CD4-positive, alpha-beta memory T cell (primary cell): ENCODE measurements at places on chromosomes 5 and 9.

- H3K27me3 ChIP-seq = no peaks in the 10 kb centered on the region
- H3K4me1 ChIP-seq = no peaks in the 10 kb centered on the region
- H3K27ac ChIP-seq = no peak overlapping the region
- DNase-seq = no peak
Measured at GRCh38 chr5:34686762-34687268, 30.7 kb downstream of the RAI14 start.

- H3K4me3 ChIP-seq = no peak overlapping the region
- H3K27me3 ChIP-seq = no peaks in the 10 kb centered on the region
- H3K36me3 ChIP-seq = no peaks in the 10 kb centered on the region
- no peak overlapping the region for H3K27ac ChIP-seq
Measured at GRCh38 chr5:103605277-103605676, 42.7 kb upstream of the NUDT12 start.

DNA sequence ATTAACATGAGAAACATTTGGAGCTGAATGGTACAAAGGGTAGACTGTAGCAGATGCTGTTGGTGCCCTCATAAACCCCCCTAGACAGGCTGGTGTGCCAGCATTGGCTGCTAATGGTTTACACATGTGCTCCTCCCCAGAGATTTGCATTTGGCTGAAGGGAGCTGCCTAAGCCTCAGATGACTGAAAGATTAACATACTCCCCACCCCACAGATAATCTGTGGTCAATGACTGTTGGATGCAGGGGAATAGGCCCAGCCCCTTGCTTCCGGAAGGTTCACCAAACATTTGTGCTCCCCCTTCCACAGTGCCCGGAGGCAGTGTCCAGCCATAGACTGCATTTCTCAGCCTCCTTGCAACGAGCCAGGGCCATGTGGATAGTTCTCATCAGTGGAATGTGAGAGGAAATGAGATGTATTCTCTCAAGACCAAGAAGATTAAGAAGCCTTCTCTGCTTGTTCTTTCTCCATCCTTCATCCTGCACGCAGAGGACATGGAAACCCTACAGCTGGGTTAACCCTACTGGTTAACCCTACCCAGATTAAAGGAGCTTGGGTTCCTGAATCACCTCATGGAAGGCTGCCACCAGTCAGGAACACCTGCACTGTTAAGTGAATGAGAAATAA, 79.6 kb downstream of the PHAX start:
- no peaks in the 10 kb centered on the region for H3K4me1 ChIP-seq
- H3K4me3 ChIP-seq = no peak overlapping the region
- no peaks in the 10 kb centered on the region for H3K27me3 ChIP-seq
- no peak for DNase-seq
- H3K36me3 ChIP-seq = no peaks in the 10 kb centered on the region

GRCh38 chr5:79816014-79816413, 126.4 kb downstream of the CMYA5 start:
- no peak overlapping the region for H3K4me3 ChIP-seq
- no peak overlapping the region for H3K27ac ChIP-seq
- no peak for DNase-seq
- no peaks in the 10 kb centered on the region for H3K36me3 ChIP-seq
- no peaks in the 10 kb centered on the region for H3K4me1 ChIP-seq
- H3K27me3 ChIP-seq = peaks cover 7% of the 10 kb centered on the region

- H3K36me3 ChIP-seq = no peaks in the 10 kb centered on the region
- no peak for DNase-seq
- H3K4me3 ChIP-seq = no peak overlapping the region
- H3K4me1 ChIP-seq = no peaks in the 10 kb centered on the region
- no peaks in the 10 kb centered on the region for H3K27me3 ChIP-seq
Measured at GRCh38 chr5:68027519-68027918, 188.0 kb upstream of the PIK3R1 start.

- no peak overlapping the region for H3K27ac ChIP-seq
- H3K4me3 ChIP-seq = no peak overlapping the region
- H3K4me1 ChIP-seq = no peaks in the 10 kb centered on the region
- no peaks in the 10 kb centered on the region for H3K36me3 ChIP-seq
- H3K27me3 ChIP-seq = no peaks in the 10 kb centered on the region
Measured at GRCh38 chr5:103280967-103281366, 22.4 kb downstream of the MACIR start.

GRCh38 chr5:23352446-23352845, 155.0 kb upstream of the PRDM9 start:
- no peaks in the 10 kb centered on the region for H3K36me3 ChIP-seq
- H3K4me1 ChIP-seq = no peaks in the 10 kb centered on the region
- no peak overlapping the region for H3K4me3 ChIP-seq
- no peak overlapping the region for H3K27ac ChIP-seq

DNA sequence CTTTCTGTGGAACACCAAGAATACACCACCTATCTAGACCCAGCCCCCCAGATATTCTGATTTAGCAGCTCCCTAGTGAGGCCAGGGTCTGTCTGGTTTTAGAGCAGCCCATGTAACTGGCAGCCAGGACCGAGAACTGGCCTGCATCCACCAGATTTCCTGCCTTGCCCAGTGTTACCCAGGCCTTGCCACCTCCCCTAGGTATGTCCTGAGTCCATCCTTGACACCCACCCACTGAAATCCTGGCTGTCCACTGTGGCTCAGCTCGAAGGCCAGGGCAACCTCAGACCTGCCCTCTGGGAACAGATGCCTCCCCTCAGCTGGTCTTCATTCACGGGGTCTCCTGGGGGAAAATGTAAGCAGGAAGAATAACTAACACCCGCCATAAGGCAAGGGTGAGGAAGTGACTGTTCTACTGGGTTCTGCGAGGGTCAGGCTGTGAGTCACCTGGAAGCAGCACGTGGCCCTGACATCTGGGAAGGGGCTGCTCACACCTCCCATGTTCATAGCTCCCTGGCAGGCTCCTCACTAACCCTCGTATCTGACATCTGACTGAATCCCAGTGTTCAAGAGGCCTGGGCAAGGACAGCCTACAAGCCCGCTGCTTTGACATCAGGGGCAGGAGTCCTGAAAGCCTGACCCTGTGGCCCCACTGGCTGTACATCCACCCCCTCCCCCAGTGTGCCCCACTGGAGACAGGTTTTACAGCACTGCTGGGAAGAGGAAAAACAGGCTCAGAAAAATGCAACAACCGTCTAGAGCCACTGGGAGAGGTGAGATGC, 72.7 kb downstream of the SEMA4D start:
- DNase-seq = no peak
- H3K4me1 ChIP-seq = peaks cover 100% of the 10 kb centered on the region
- no peaks in the 10 kb centered on the region for H3K27me3 ChIP-seq
- H3K27ac ChIP-seq = peak overlapping the region; percentile 55

DNA sequence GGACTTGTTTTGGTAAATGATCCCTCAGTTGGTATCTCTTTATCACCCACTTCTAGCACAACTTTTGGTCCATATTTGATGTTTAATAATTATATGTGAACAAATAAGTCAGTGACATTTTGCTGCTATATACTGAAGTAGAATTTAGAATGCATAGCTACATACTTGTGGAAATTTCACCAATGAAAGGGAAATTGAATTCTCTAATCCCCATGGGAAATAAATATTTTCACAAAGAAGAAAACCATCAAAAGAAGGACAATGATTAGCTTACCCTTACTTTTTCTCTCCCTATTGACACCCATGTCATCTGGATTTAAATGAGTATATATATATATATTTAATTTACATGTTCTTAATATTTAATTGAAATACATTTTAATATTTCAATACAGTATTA, 94.3 kb upstream of the DAB2 start:
- no peak overlapping the region for H3K27ac ChIP-seq
- no peaks in the 10 kb centered on the region for H3K36me3 ChIP-seq
- DNase-seq = no peak
- H3K4me1 ChIP-seq = no peaks in the 10 kb centered on the region
- no peaks in the 10 kb centered on the region for H3K27me3 ChIP-seq
